Mononuclear cell (primary cell): ENCODE measurements at places on chromosomes 12 and 14. TPM values are rescaled to one million over a fixed set of nuclear protein-coding genes. Genes with fewer than 3 reads are reported as not detected.

CPNE6 gene
- total RNA-seq, result not detected

FLRT2 gene
- total RNA-seq, result under 0.01 TPM

ESPL1 gene
- 1.0 TPM for total RNA-seq

LPAR5 gene
- total RNA-seq, result 4.1 TPM

NEMF gene
- total RNA-seq, result 166 TPM

SERPINA10 gene
- not detected for total RNA-seq

LRRC10 gene
- total RNA-seq, result not detected

TMTC2 gene
- total RNA-seq, result 7.2 TPM

PTGDR gene
- total RNA-seq, result 3.8 TPM

RPS6KL1 gene
- total RNA-seq, result 3.4 TPM

MSRB3 gene
- total RNA-seq, result 1.4 TPM

BDKRB1 gene
- 0.10 TPM for total RNA-seq

ARHGAP9 gene
- total RNA-seq, result 77.6 TPM

LTBP2 gene
- total RNA-seq, result 0.42 TPM

TBC1D30 gene
- 2.4 TPM for total RNA-seq

FAM181A gene
- not detected for total RNA-seq

LUM gene
- total RNA-seq, result 0.10 TPM

PDZRN4 gene
- total RNA-seq, result not detected

TPH2 gene
- total RNA-seq, result not detected

CLEC4A gene
- total RNA-seq, result 31.3 TPM

LRTM2 gene
- total RNA-seq, result 0.10 TPM

TMEM229B gene
- total RNA-seq, result 8.2 TPM

HIP1R gene
- total RNA-seq, result 76.3 TPM

HEATR5A gene
- total RNA-seq, result 4.1 TPM

RILPL2 gene
- 9.9 TPM for total RNA-seq

LALBA gene
- not detected for total RNA-seq

DPPA3 gene
- total RNA-seq, result not detected

SLC17A8 gene
- total RNA-seq, result not detected

SSTR1 gene
- total RNA-seq, result not detected

B4GALNT1 gene
- total RNA-seq, result under 0.01 TPM

NRXN3 gene
- total RNA-seq, result under 0.01 TPM

TSPAN11 gene
- total RNA-seq, result not detected

CLEC4C gene
- 3.0 TPM for total RNA-seq

SMOC1 gene
- under 0.01 TPM for total RNA-seq

ABCB9 gene
- total RNA-seq, result 2.1 TPM

GALNT9 gene
- 0.63 TPM for total RNA-seq
